Neural crest cell (in vitro differentiated cells): ENCODE measurements at places on chromosomes 2 and 18. TPM values are rescaled to one million over a fixed set of nuclear protein-coding genes. Genes with fewer than 3 reads are reported as not detected.

Gene SEPTIN2
- 466 and 490 TPM in 2 replicates for total RNA-seq

Gene TRIM54
- not detected in 2 replicates for total RNA-seq

Gene DGKD
- 48.7 and 58.6 TPM in 2 replicates for total RNA-seq

Gene CCBE1
- 0.18 and 0.33 TPM in 2 replicates for total RNA-seq

DNA sequence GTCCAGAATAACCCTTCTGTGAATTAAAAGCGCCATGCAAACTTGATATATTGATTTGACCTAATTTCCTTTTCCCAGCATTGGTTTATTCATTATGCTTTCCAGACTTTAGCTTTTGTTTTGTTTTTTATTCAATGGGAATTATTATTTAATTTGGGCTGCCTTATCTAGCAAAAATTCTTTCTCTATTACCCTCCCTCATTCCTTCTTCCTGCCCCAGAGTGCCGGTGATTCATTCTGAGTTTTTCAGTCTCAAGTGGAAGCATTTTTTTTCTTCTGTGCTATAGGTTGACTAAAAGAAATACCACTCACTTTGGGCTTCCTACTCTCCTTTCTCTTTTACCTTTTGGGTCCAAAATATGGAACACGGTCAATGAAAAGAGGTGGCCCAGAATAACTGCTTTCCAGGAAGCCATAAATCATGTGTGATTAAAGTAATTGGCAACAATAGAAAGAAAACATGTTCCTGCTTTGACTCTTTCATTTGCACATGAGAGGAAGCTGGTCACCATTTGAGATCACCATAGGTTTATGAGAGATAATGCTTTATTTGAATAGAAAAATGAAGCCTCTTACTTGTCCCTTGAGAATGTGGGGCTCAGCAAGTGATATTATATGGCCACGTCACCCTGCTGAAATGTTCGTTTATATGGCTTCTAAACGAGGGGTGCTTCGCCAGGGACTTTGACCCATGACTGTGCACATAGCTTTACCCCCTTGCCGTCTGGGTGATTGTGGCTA lies 422.8 kb upstream of the ZEB2 start:
- H3K4me3 ChIP-seq: no peak overlapping the region
- H3K4me1 ChIP-seq: peaks cover 61% of the 10 kb centered on the region
- H3K27ac ChIP-seq: peak overlapping the region; percentile 9
- DNase-seq: no peak
- H3K36me3 ChIP-seq: peaks cover 2% of the 10 kb centered on the region

DNA sequence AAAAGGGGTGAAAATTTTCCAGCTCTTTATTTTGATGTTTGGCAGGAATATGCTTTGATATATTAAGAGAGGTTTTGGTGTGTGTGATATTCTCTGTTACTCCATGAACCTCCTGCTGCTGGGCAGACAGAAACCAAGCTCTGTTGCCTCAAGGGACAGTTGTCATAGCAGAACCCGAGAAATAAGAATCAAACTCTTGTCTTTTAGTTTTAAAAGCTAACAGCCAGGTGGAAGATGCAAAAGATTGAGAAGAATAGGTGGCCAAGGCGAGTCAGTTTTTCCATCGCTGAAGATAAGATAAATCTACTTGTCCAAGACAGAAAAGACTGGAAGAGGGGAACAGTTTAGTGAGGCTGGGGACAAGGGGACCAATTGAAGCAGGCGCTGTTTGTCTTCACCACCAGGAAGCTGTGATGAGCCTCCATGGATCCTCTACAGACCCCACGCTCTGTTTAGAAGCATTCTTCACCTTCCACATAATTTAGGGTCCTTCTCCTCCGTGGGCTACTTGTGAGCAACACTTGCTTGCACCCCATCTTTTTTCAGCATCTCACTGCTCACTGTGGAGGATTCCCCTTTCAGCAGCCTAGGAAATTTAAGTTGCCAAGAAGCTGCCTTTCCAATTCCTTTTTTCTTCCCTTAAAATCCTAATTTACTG lies 23.9 kb downstream of the PMAIP1 start:
- DNase-seq: no peak
- H3K4me1 ChIP-seq: no peaks in the 10 kb centered on the region
- no peak overlapping the region for H3K4me3 ChIP-seq

DNA sequence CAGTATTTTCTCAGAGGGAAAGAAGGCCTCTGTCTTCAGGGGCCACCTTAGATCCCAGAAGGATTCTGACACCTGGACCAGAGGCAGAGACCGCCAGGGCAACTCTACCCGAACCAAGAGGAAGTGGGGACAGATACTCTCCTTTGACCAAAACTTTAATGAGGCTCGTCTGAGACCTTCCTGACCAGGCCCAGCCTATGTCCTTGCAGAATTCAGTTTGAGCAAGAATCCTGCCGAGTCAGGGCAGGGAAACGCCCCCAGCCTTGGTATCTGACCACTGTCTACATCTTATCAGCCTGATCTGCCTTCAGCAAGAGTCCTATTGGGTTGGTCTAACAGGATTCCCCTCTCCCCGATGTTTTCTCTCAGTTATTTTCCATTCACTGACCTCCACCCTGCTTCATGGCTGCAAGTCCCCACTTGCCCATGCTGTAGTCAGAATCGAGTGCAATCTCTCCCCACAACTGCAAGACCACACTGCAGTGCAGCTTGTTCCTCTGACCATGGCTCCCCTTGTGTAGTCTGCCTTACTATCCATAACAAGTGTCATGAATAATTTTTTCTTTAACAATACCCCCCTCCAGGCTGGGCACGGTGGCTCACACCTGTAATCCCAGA lies 95.0 kb downstream of the MSH2 start:
- no peaks in the 10 kb centered on the region for H3K4me1 ChIP-seq
- H3K27ac ChIP-seq: no peak overlapping the region
- peaks cover 20% of the 10 kb centered on the region for H3K36me3 ChIP-seq
- H3K27me3 ChIP-seq: no peaks in the 10 kb centered on the region
- no peak overlapping the region for H3K4me3 ChIP-seq

DNA sequence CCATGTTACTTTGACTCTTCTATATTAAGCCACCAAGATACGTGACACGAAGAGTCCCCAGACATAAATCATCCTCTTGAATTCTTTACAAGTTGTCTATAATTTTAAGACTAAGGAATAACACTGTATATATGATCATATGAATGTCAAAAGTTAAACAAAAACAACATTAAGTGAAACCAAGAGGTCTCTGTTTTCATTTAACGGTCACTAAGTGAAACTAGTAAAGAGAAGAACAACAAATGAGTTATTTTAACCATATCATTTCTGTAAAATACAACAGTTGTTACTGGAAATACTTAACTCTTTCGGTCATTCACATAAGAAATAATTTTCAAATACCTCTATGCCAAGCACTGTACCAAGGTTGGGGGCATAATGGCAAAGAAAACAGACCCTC lies 45.7 kb upstream of the STK17B start:
- no peaks in the 10 kb centered on the region for H3K27me3 ChIP-seq
- no peak for DNase-seq
- H3K4me3 ChIP-seq: no peak overlapping the region
- H3K36me3 ChIP-seq: peaks cover 3% of the 10 kb centered on the region
- no peaks in the 10 kb centered on the region for H3K4me1 ChIP-seq

DNA sequence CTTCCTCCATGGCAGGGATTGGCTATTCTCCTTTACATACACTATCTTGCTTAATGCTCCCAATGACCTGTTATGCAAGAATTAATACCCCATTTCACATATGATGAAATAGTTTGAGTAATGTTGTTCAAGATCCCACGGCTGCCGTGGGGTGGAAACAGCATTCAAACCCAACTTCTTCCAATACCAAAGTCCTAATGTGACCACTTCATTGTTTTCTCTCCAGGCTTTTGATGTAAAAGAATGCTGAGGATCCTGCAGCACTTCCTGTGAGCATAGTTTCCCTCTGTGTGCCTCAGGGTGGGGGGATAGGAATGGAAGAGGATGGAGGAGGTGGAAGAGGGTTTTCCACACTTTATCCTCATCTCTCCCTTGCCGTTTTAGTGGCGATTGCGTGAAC lies 199.4 kb downstream of the IRS1 start:
- no peak overlapping the region for H3K4me3 ChIP-seq
- no peak for DNase-seq
- no peaks in the 10 kb centered on the region for H3K27me3 ChIP-seq
- no peak overlapping the region for H3K27ac ChIP-seq
- H3K4me1 ChIP-seq: peaks cover 28% of the 10 kb centered on the region
- H3K36me3 ChIP-seq: peaks cover 3% of the 10 kb centered on the region
